SW 1271 (cell line): ENCODE measurements at places on chromosomes 11 and 22.
A peak's percentile ranks its signal among the peaks of the same experiment; 100 is the strongest.

DNA sequence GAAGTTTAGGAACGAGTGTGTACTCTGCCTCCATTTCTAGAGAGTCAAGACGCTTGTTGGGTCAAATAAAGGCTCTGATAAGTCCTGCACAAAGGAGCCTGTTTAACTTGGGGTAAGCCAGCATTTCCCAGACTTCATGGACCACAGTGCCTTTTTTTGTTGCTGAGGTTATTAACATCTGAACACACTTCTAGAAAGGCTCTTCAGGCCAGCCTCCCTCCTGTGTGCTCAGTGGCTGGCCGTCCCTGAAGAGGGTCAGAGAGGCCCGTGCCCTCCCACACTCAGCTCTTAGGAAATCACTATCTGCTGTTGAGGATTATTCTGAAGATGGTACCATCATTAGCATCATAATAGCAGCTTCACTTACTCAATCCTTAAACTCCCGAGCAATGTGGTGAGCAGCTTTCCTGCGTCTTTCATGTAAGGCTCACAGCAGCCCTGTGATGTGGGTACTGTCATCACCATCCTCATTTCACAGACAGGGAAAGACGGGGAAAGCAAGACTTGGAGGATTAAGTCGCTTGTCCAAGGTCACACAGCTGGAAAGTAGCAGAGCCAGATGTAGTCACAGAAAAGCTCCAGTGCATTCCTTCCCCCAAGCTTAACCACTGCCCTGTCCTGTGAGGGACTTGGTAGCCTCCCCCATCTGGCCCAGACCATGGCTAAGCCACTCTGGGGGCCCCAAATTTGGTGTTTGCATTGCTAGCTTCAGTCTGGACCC, 71.3 kb downstream of the TSPAN18 start:
- no peak for DNase-seq

GRCh38 chr11:78050964-78051831, 12.5 kb upstream of the THRSP start:
- DNase-seq, result peak; percentile 29

DNA sequence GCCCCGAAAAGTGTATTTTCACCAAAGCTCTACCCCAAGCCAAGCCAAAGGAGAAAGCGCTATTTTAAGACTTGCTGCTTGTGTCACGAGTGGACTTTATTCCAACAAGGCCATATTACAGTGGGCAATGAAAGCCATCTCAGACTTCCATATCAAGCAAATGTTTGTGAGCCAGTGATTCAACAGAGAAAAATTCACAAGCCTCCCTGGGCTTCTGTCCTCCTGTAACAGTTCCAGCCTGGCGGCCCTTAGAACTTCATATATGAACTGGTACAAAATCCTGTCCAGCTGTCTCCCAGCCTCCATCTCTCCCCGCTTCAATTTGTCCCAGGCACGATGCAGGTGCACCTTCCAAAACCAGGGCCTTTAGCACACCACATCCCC, 11.2 kb downstream of the LARGE1 start:
- no peak for DNase-seq

GRCh38 chr11:122085264-122085663, 30.8 kb downstream of the BLID start:
- no peak for DNase-seq

DNA sequence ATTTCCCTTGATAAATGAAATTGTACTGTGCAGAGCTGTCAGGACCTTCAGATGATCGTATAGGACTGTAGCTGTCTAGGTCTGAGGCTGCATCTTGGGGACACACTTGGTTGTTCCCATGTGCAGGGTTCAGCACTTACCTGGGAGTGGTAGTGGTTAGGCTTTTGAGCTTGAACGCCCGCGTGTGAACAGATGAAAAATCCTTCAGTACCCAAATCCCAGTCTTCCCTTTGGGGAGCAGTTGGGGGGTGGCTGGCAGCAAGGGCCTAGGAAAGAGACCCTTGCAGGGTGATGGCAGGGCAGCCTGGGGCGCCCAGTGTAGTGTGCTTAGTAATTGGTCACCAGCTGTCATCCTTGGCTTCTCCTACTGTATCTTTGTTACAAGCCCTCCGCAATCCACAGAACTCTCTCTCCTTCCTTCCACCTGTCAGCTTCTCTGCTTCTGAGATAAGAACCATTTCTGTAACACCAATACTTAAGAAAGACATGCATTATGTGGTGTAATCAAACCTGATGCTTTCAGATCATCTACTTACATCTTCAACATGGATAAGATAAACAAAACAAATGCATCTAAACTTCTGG, 64.6 kb downstream of the MORC2 start:
- DNase-seq, result no peak

GRCh38 chr22:44594951-44595350, 96.9 kb upstream of the RTL6 start:
- no peak for DNase-seq

DNA sequence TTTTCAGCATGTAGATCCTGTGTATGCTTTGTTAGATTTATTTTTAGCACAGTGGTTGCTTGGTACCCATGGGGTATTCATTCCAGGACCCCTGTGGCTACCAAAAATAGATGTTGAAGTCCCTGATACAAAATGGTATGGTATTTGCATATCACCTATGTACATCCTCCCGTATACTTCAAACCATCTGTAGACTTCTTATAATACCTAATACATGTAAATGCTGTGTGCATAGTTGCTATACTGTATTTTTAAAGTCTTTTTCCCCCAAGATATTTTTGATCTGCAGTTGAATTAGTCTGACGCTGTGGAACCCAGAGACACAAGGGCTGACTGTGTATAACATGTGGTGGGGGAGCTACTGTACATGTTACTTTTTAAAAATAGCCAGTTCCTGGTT, 101.1 kb downstream of the ATXN10 start:
- no peak for DNase-seq

DNA sequence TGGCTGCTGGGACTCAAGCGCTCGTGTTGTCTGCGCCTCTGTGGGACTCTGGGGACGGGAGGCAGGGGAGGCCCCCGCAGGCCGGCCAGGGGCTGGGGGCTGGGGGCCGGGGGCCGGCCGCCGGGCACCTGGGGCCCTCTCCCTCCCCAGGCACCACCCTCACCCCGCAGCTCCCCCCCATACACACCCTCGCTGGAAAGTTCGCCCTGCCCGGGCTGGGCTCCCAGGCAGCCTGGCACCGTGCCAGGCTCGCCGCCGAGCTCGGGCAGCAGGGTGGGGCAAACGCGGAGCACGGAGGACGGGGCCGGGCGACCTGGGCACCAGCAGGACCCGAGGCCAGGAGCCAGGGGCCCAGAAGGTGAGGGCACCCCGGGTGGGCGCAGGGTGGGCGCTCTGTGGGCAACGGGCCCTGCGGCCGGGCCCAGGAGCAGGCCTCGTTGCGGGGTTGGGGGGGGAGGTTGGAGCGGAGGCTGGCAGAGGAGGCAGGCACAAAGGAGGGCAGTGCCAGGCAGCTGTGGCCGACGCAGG, 76.7 kb upstream of the WNT7B start:
- peak; percentile 42 for DNase-seq

- DNase-seq, result no peak
Measured at GRCh38 chr22:19753090-19753842, 7.3 kb upstream of the TBX1 start.

GRCh38 chr11:75342966-75343870, 8.2 kb downstream of the ARRB1 start:
- no peak for DNase-seq

- DNase-seq, result no peak
Measured at GRCh38 chr22:39518996-39519680, 1.2 kb upstream of the ATF4 start.

DNA sequence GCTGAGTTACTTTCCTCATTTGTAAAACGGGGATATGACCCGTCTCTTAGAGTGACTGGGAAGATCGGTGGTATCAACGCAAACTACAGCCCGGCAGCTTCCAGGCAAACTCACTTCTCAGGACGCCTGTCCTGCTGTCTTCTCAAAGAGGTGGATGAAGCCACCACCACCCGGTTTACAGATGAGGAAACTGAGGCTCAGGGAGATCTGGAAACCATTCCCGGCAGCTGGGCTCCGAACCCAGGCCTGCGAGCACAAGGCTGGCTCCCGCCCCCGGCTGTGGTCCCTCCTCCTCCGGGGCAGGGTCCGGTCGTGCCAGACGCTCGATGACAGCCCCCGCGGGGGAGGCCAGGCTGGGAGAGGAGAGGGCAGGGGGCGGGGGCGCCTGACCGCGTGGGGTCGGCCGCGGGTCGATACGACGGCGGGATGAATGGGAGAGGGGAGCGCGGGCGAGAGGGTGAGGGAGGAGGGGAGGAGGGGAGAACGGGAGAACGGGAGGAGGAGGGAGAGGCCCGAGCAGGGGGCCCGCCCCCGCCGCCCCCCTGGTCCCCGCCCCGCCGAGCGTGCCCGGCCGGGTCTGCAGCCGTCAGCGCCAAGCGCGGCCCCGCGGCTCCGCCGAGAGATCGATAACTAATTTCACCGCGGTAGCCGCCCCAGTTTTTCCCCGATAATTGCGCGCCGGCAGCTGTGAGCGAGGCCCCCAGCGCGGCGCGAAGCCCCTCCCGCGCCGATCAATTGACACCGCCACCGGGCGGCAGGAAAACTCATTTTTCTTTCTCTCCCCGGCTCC, 14.0 kb downstream of the IGLL1 start:
- DNase-seq, result no peak

- DNase-seq, result no peak
Measured at GRCh38 chr11:131851964-131852755, 481.7 kb downstream of the NTM start.

GRCh38 chr11:88378422-88379066, 41.0 kb upstream of the CTSC start:
- DNase-seq, result no peak

GRCh38 chr11:415640-416041, 842 bp upstream of the SIGIRR start:
- no peak for DNase-seq

- no peak for DNase-seq
Measured at GRCh38 chr22:32177221-32177765, 18.2 kb upstream of the C22orf42 start.

GRCh38 chr11:47850337-47850736, 2.2 kb upstream of the NUP160 start:
- DNase-seq, result no peak
